ENCODE measurements at places on chromosomes 11 and 22.
A peak's percentile ranks its signal among the peaks of the same experiment; 100 is the strongest.

GRCh38 chr11:7160814-7161489 is 72.2 kb downstream of the RBMXL2 start:
- peak; percentile 86 for DNase-seq

DNA sequence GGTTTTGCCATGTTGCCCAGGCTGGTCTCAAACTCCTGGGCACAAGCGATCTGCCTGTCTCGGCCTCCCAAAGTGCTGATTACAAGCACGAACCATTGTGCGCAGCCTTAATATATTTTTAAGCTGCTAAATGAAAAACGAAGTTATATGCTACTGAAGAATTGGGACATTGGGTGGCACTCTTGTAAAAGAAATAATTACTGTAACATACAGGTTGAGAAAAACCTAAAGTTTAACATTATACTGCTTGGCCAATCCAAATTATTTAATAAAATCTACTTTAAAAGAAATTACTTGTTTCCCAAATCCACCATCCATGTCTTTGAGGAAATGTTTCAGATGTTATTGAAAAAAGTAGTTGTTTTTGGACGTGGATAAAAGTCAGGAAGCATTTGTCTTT is 37.9 kb upstream of the ARHGAP32 start:
- DNase-seq = no peak

DNA sequence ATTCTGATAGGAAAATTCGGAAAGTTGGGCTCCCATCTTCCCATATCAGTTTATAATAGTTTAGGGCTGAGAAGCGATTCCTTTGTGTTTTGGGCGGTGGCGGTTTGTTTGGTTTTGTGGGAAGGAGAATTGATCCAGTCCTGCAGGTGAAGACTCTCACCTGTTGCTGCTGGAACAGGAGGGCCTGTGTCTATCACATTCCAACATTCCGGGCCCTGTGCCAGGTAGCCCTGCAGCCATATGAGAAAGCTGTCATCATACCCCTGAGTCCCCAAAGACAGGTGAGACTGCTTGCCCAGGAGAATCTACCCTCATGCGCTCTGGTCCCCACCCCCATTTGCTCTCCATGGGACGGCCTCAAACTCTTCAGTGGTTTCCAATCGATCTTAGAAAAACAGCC is 62.1 kb downstream of the TRAF6 start:
- no peak for DNase-seq

GRCh38 chr11:1994121-1994520 is 3.5 kb downstream of the H19 start:
- no peak for DNase-seq

GRCh38 chr22:38416621-38417251 is 38.3 kb downstream of the KCNJ4 start:
- no peak for DNase-seq

- DNase-seq = no peak
These were observed 324.8 kb downstream of the MN1 start for GRCh38 chr22:27476729-27477128.

- no peak for DNase-seq
These were observed 358.9 kb downstream of the CADM1 start for GRCh38 chr11:115145324-115145723.

DNA sequence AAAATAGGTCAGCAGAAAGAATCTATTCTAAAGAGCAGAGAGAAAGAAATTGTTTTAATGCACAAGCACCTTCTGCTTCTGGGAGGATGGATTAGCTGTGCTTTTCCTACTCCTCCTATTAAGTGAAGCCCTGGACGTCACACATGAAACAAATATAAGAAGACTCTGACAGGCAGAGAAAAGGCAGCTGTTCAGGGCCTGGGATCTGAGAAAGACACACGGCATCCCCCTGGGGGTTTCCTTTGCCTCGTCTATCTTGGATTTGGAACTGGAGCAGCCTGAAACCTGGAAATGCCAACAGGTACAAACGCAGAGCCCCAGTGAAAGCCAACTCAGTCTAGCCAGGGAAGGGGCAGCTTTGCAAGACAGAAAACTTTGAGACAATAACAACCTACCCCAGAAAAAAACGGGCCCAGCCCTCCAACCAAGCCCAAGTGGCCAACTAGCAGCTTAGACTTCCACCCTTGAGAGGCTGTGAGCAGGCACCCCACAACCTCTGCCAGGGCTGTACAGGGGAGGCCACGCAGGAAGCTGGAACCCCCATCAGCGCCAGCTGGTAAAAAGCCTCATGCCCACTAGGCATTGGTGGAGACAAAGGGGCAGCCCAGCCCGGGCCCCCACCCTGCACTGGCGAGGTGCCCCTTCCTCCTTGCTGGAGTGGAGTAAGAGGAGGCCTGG is 7.3 kb downstream of the CERK start:
- DNase-seq = no peak

DNA sequence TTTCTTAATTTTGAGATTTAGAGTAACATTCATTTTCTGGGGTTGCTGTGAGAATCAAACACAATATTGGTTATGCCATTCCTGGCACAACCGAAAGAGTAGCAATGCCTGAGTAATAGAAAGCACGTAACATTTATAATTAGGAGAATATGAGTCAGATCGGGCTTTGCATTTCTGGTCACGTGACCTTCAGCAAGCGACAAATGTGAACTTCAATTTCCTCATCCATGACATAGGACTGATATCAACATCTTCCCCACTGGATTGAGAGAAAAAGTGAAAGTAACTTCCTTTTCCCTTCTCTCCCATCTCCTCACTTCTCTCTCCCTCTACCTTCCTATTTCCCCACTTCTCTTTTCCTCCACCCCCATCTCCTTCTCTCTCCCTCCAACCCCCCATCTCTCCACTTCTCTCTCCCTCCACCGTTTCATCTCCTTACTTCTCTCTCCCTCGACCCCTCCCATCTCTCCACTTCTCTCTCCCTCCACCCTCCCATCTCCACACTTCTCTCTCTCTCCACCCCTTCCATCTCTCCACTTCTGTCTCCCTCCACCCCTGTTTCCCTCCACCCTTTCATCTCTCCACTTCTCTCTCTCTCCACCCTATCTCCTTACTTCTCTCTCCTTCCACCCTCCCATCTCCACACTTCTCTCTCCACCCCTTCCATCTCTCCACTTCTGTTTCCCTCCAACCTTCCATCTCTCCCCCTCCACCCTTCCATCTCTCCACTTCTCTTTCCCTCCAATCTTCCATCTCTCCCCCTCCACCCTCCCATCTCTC is 33.5 kb upstream of the CAT start:
- peak; percentile 40 for DNase-seq

GRCh38 chr11:58742140-58742539 is 10.4 kb upstream of the GLYAT start:
- DNase-seq = no peak
